ENCODE measurements at places on chromosomes 3 and 15. TPM values are rescaled to one million over a fixed set of nuclear protein-coding genes. Genes with fewer than 3 reads are reported as not detected.

The GP5 gene
- not detected for total RNA-seq

The CLRN1 gene
- total RNA-seq = not detected

The FEM1B gene
- total RNA-seq = 26.5 TPM

The SLC22A14 gene
- total RNA-seq = not detected

The ANKDD1A gene
- total RNA-seq = 2.3 TPM

The TEX55 gene
- not detected for total RNA-seq

The A4GNT gene
- total RNA-seq = not detected

The STRIT1 gene
- total RNA-seq = not detected

The TBC1D5 gene
- total RNA-seq = 39.3 TPM

The FANCD2OS gene
- not detected for total RNA-seq

The SLC27A2 gene
- total RNA-seq = 2.1 TPM

The ADAMTSL3 gene
- not detected for total RNA-seq

The BSN gene
- total RNA-seq = 0.07 TPM

The SLC12A1 gene
- total RNA-seq = not detected

The SLC51B gene
- total RNA-seq = not detected

- peak; percentile 26 for DNase-seq
Measured at GRCh38 chr3:150699068-150699639, 4.6 kb downstream of the ERICH6 start.

GRCh38 chr3:132445817-132446216, 28.5 kb downstream of the DNAJC13 start:
- peak; percentile 83 for DNase-seq

GRCh38 chr3:5431811-5432378, 244.4 kb downstream of the EDEM1 start:
- DNase-seq = no peak

GRCh38 chr3:186605078-186605477, 7.8 kb upstream of the AHSG start:
- DNase-seq = no peak

- DNase-seq = peak; percentile 84
Measured at GRCh38 chr15:63332367-63333124, 49.1 kb downstream of the CA12 start.

DNA sequence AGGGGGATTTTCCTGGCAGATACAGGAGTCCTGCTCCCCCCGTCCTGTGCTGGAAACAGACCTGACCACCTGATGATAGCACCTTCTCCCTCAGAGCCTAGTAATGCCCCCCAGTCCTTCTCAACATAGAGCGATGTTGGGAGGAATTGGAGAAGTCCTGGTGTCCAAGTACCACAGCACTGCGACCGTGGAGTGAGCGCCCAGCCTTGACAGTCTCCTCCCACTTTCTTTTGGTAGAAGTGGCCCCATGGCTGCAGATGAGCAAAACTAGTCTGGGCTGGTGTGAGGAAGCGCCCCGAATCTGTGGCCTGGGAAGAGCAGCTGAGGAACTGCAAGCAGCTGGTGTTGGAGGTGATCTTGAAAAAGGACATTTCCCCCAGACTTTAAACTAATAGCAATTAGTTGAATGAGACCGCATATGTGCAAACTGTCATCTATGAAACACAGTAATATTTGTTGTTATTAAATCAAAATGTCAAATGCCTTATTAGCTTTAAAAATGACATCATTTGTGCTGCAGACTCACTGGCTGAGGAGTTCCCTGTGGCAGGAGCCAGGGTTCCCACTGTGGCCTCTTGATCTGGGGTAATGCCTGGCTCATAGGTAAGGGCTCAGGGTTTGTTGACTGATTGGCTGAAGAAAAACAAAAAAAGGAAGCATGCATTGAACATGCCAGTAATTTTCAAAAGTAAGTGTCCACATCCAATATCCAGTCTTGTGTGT, 121.8 kb downstream of the CACNA2D3 start:
- no peak for DNase-seq

DNA sequence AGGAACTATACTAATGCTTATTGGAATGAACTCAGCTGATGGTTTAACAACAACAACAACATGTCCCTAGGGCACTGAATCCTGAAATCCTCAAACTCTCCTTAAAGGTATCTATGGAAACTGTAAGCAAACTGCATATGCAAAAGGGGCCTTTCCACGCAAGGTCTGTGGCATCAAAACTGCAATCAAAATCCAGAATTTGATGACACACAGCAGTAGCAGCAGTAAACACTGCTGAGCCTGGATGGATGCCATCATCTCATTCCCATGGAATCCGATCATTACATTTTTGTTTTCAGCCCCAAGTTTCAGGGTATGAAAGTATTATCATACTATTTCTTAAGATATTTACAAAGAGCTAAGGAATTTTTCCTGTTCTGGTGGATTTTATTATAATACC, 399.7 kb downstream of the VPS13C start:
- DNase-seq = peak; percentile 4

DNA sequence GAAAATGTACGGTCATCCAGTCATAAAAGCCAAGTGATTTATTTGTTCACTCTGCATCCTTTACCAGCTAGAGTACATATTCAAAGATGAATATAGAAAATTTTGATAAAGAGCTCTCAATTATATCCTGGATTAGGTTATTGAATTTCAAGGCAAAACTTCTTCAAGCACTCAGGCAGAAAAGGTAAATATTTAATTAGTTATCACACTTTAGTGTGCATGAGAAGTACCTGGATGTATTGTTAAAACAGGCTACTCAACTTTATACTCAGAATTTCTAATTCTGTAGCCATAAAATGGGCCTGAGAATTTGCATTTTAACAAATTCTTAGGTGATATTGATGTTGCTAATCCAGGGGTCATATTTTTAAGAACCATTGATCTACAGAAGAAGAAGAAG, 45.3 kb downstream of the ILDR1 start:
- no peak for DNase-seq

GRCh38 chr3:11944052-11944673, 60.0 kb upstream of the SYN2 start:
- peak; percentile 10 for DNase-seq

GRCh38 chr3:53845103-53845880, 927 bp downstream of the CHDH start:
- DNase-seq = no peak

GRCh38 chr3:67863869-67864268, 209.5 kb upstream of the SUCLG2 start:
- no peak for DNase-seq

DNA sequence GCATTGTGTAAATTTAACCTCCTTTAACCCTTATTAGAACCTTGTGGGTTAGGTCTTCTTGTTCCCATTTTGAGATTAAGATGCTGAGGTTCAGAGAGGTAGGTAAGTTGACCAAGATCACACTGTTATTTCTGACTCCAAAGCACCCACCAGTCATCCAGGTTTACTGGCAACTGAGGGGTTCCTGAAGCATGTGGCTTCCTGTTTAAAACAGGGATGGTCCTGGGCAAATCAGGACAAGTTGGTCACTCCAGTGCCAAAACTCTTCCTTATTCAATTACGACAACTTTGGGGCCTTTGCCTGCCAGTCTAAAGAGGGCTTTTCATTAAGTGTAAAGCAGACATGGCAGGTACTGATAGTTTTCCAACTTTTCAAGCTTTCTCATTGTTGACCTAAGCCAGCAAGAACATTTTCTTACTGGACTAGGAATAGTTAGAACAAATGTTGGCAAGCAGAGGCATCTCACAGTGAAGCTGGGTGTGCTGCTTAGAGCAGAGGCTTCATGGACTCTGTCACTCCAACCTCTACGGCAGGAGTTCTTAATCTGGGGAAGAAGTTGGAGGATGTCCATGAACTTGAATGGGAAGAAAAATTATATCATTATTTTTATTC, 149.4 kb upstream of the ADAMTS9 start:
- no peak for DNase-seq

GRCh38 chr15:79378394-79379109, 53.6 kb upstream of the MINAR1 start:
- DNase-seq = no peak

DNA sequence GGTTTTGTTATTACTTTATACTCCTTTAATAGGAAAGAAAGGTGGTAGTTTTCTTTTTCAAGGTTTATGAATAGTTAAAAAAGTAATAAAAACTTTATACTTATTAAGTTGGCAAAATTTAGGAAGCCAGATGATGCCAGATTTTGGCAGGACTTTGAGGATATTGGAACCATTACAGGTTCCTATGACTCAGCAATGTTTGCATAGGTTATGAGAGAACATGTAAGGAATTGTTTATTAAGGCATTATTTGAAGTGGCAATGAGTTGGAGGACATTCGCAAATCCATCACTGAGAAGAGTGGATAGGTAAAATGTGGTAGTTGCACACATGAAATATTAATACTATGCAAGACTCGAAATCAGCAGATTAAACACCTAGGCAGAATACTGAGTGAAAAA, 29.9 kb downstream of the CDAN1 start:
- no peak for DNase-seq

- no peak for DNase-seq
Measured at GRCh38 chr15:71650603-71651002, 159.8 kb upstream of the NR2E3 start.

DNA sequence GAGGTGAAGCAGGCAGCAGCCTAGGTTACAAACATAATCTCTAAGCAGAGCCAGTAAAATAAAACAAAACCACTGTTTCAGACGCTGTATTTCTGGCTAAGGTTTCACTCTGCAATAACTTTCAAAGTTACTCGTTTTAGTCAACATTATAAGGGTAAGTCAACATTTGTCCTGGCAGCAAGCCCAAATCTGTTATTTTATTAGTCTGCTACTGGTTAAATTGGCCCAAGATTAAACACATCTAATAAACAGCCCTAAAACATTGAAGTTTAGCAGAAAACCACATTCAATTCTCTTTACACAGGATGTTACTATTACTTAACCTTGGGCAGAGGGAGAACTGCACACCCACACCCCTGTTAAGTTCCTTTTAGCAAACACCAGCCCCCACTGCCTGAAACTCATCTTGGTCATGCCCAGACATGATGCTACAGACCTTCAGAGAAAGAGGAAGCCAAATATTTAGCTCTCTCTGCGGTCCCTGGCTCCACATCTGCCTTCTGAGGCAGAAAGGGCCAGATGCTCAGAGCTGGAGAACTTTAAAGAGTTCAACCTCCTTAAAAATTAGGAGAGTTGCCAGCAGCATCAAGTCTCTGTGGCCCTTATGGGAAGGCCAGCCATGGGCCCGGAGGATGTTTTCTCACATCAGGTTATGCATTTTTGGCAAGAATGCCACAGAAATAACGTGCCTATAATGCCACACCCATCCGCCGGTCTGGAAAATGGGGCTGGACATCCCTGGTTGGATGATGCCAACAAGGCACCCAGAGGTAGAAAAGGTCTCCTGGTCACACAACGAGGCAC, 17.9 kb downstream of the ARHGEF3 start:
- peak; percentile 63 for DNase-seq

DNA sequence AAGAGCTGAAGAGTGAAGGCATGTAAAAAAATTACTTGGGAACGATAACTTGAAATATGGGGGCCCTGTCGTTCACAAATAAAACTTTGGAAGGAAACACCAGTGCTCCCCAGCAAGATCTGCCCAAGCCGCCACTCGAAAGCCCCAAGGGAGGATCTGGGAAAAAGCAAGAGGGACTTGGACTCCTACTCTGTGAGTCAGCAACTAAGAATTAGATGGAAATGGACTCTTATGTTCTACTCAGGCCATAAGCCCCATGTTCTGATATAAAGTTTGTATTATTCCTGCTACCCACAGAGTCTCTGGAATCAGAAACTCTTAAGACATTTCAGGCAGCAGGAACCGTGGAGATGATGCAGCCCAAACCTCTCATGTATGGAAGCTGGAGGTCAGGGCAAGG, 75.7 kb downstream of the ITGB5 start:
- no peak for DNase-seq

DNA sequence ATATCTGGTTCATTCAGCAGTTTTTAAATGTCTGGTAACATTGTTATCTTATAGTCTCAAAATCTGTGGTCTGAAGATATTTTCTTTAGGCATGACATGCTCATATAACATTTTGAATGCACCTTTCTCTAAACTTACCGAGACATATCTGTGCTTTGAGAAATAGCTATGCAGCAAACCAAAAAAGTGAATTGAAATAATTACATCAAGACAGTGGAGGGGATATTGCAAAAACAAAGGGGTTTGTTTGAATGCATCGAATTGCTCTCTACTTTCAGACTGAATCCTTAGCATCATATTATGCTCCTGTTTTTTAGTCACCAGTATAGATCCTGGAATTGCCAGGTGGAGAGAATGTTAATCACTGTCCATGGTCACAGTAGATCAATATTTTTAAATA, 5.1 kb downstream of the ARPP21 start:
- no peak for DNase-seq

- DNase-seq = no peak
Measured at GRCh38 chr15:48806151-48806550, 4.7 kb downstream of the CEP152 start.

DNA sequence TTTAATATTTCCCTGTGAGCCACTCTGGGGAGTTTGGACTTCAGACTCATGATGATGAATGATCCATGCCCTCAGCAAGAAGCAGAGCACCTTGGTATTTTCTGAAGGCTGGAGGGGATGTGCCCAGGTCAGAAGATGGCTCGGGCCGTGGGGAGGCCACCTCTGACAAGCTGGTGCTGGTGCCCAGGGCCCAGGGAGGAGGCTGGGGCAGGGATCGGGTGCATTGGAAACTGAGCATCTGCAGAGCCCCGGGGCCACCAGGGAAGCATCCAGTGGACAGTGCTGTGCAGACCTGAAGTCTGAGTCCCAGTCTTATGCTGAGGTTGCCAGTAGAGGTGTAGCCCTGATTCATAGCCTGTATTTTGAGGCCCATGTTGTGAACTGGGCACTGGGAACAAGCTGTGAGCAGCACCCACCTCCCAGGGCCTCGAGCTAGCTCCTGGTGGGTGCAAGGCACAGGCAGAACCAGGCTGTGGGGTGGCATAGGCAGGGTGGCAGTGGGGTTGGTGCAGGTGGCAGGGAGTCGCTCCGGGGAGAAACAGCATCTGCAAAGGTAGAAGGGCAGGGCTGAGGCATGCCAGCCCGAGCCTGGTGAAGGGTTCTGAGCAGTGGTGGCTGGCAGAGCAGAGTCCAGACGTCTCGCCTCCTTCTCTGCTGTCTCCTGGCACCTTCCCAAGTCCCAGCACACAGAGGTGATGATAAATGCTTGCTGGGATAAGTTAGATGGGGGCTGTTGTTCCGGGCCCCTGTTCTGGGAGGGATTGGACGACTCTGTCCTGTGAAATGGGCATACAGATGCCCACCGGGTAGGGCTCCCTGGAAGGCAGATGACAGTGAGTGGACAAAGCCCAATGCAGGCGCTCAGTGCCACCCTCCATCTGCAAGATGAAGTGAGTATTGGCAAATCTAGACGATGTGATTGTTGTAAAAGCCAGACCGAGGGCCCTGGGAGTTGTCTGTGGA, 10.6 kb downstream of the DNAJB8 start:
- no peak for DNase-seq

DNA sequence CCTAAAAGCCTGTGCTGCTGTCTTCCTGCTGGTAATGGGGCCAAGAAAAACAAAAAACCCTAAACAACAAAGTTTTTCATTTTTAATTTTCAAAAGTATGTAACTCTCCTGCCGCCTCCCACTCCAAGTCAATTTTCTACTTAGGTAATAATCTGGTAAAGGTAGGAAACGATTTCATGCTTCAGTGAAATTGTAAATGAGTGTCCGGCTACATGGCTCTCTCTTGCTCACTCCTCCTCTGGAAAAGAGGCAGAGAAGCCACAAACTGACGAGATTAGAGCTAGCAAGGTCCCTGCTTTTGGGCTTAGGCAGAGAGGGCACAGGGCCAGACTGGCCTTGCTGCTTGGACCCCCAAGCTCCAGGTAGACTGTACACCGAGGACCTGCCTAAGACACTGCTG, 23.5 kb downstream of the KLHL25 start:
- no peak for DNase-seq

- peak; percentile 36 for DNase-seq
Measured at GRCh38 chr3:134232151-134232550, 18.5 kb downstream of the RYK start.

- DNase-seq = no peak
Measured at GRCh38 chr3:60392501-60392900, 858.8 kb downstream of the FHIT start.

- DNase-seq = peak; percentile 46
Measured at GRCh38 chr3:66253790-66254620, 33.2 kb downstream of the SLC25A26 start.

Measured in HFFc6 (cell line).